SJSA1 (cell line): ENCODE measurements at places on chromosomes 3 and 15. TPM values are rescaled to one million over a fixed set of nuclear protein-coding genes. Genes with fewer than 3 reads are reported as not detected.

SNRPN gene
- total RNA-seq, result 104 and 144 TPM in 2 replicates

GRCh38 chr15:99963096-99963825, 230.0 kb upstream of the LYSMD4 start:
- no peaks in the 10 kb centered on the region for H3K36me3 ChIP-seq
- H3K4me1 ChIP-seq, result no peaks in the 10 kb centered on the region
- no peak overlapping the region for H3K4me3 ChIP-seq
- DNase-seq, result no peak

MORF4L1 gene
- total RNA-seq, result 428 and 483 TPM in 2 replicates

LPP gene
- 64.6 and 132 TPM in 2 replicates for total RNA-seq

DNA sequence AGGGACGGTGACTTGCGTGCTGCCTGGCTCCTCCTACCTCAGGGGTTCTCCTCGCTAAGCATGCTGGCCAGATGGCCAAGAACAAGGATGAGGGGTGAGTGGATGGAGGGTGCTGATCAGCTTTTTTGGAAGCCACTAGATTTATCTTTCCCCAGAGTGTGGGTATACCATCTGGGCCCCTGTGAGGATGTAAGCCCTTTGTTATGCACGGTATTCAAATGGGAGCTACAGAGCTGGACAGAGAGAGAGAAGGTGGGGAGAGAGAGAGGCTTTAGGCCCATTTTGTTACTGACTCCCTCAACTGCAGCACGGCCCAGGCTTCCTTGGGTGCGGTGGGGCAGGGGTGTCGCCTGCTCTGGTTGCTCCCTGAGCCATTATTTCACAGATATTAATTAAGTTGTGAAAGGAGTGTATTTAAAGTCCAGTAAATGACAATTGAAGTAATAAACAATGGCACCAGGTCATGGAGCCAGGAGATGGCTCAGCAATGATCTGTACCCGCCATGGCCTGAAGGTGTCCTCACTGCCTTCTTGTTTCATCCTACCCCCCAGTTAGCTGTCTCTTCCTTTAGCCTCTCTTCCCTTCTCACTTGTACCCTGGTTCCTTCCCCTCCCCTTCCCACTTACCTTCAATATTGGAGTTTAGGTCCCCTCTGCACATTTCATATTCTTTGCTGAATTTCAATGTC, 158.0 kb downstream of the CLSTN2 start:
- no peaks in the 10 kb centered on the region for H3K36me3 ChIP-seq
- DNase-seq, result no peak
- no peaks in the 10 kb centered on the region for H3K4me1 ChIP-seq
- H3K27ac ChIP-seq, result no peak overlapping the region

- no peak overlapping the region for H3K4me3 ChIP-seq
- H3K36me3 ChIP-seq, result no peaks in the 10 kb centered on the region
- DNase-seq, result no peak
- H3K27ac ChIP-seq, result no peak overlapping the region
Measured at GRCh38 chr15:33326908-33327307, 16.1 kb downstream of the RYR3 start.

- H3K27ac ChIP-seq, result no peak overlapping the region
- H3K36me3 ChIP-seq, result no peaks in the 10 kb centered on the region
- no peak overlapping the region for H3K4me3 ChIP-seq
- no peak for DNase-seq
Measured at GRCh38 chr3:79957066-79957465, 189.3 kb upstream of the ROBO1 start.

DNA sequence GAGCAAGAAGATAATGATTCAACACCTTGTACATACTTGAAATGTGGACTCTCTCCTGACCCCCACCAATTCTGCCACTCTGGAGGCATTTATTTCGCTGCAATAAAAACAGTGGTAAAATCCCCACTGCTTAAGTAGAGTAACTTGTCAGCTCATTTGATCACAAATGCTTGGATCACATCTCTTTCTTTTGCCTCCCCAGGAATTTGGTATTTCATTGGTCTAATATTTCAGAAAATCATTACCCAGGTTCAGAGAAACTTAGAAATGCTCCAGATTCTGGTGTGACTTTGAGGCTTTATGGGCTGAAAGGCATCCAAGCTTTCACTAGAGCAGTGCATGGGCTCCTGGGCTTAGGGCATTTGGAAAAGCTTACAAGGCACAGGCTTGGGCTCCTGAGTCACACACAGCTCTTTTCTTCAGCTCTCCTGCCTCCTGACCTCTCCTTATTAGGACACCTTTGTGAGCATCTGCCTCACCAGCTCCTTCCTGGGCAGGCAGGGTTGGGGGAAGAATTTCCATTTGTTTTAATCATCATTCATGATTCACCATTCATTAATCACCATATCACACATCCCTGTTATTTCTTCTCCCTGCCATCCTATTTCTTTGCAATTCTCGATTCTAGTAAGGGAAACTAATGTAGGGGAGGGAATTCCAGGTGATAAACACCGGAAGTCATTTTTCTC, 22.5 kb downstream of the CDCP1 start:
- peak overlapping the region; percentile 77 for H3K27ac ChIP-seq
- peak; percentile 39 for DNase-seq
- H3K4me3 ChIP-seq, result no peak overlapping the region
- peaks cover 32% of the 10 kb centered on the region for H3K4me1 ChIP-seq
- H3K36me3 ChIP-seq, result no peaks in the 10 kb centered on the region

GRCh38 chr3:149134575-149134974, 5.1 kb downstream of the HPS3 start:
- H3K4me1 ChIP-seq, result peaks cover 17% of the 10 kb centered on the region
- H3K27me3 ChIP-seq, result no peaks in the 10 kb centered on the region

TOMM70 gene
- 55.6 and 58.5 TPM in 2 replicates for total RNA-seq

GPR27 gene
- total RNA-seq, result not detected in 2 replicates

DNA sequence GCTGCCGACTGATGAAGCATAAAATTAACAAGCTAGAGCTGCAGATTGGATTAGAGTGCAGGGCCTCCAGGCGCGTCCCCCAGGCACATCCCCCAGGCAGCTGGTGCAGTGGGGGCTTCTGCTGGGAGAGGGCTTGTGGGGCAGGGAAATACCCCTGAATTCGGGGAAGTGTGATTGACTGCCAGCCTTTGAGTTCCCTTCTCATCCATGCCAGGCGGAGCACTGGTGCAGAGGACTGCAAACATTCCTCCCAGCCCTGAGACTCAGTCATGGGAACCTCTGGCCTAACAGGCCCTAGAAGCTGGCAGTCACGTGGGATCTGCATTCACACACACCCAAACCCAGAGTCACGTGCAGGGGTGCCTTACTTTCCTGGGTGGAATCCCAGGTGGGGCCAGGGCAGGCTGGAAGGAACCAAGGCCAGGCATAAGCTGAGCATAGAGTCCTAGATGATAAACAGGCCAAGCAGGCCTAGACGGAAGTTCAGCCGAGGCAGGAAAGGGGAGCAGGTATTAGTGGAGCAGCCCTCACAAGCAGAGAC, 46.2 kb upstream of the SEC22A start:
- no peak overlapping the region for H3K27ac ChIP-seq
- H3K36me3 ChIP-seq, result no peaks in the 10 kb centered on the region
- H3K27me3 ChIP-seq, result no peaks in the 10 kb centered on the region
- H3K4me3 ChIP-seq, result no peak overlapping the region
